Fibroblast of lung (primary cell): ENCODE measurements at places on chromosomes 2 and 18. TPM values are rescaled to one million over a fixed set of nuclear protein-coding genes. Genes with fewer than 3 reads are reported as not detected.

DNA sequence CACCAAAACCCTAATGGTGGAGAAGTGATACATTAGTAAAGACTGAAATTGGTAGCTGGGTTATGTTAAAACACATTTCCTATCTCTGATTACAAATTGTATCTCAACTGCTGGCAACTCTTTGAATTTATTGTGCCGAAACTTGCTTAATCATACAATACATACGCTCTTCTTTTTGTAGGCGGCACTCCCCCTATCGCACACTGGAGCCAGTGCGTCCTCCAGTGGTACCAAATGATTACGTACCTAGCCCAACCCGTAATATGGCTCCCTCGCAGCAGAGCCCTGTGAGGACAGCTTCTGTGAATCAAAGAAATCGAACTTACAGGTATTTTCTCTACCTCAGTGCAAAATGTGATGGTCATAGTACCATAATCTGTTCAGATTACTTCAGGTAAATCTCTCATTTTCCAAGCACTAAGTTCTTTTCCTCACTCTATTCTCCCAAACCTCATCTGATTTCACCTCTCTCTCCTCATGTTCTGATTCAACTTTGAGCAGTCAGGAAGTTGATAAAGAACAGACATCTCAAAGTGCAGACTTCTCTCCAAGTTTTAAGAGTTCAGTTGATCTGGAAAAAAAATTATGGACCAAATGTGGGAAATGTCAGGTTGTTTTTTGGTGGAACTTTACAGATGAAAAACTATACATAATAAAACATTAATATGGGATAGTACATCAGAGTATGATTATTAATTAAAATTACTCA lies 66.5 kb downstream of the ABI2 start:
- no peak for DNase-seq

GRCh38 chr2:3174626-3175567 lies 202.7 kb downstream of the EIPR1 start:
- DNase-seq = no peak

- DNase-seq = no peak
Observed at GRCh38 chr18:78228974-78229373, 750.6 kb upstream of the SALL3 start.

DNA sequence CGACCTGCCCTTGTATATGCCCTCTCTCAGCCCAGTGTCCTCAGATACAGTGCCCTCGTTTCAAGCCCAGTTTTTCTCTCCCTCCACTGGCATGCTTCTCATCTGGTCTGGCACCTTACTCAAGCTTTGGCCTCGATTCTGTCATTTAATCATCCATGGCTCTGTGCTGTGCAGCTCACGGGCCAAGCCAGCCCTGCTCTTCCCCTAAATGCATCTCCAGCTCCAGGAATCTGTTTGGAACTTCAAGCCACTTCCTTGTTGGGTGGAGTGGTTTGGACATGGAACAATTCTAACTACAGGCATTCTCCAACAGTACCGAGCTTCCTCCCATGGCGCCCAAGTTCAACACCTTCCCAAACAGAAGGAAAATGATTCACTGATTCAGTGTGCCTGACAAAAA lies 76.7 kb upstream of the ZNF397 start:
- no peak for DNase-seq

- peak; percentile 27 for DNase-seq
Observed at GRCh38 chr18:35697869-35698268, 116.3 kb downstream of the GALNT1 start.

G6PC2 gene
- polyA plus RNA-seq = not detected in 2 replicates

MBP gene
- polyA plus RNA-seq = 2.3 and 2.4 TPM in 2 replicates

LYPD6B gene
- 0.11 TPM in 1 of 2 replicates, not detected in the other for polyA plus RNA-seq
